ENCODE measurements at places on chromosomes 5 and 9.

- DNase-seq, result no peak
Measured at GRCh38 chr5:173832386-173832785, 55.8 kb upstream of the CPEB4 start.

GRCh38 chr9:28249424-28249823 lies 676.1 kb upstream of the C9orf72 start:
- DNase-seq, result no peak

- no peak for DNase-seq
Measured at GRCh38 chr9:91690540-91691249, 259.3 kb downstream of the ROR2 start.

DNA sequence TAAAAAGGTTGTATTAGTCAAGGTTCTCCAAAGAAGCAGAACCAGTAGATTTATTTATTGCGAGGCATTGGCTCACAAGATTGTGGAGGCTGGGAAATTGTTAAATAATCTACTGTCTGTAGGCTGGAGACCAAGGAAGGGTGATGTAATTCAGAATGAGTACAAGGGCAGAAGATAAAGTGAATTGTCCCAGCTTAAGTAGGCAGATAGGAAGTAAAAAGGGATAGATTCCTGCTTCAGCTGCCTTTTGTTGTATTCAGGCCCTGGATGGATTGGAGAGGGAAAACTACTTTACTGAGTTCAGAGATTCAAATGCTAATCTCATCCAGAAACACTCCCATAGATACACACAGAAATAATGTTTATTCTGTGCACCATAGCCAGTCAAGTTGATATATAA lies 301.1 kb downstream of the CYLC2 start:
- no peak for DNase-seq

DNA sequence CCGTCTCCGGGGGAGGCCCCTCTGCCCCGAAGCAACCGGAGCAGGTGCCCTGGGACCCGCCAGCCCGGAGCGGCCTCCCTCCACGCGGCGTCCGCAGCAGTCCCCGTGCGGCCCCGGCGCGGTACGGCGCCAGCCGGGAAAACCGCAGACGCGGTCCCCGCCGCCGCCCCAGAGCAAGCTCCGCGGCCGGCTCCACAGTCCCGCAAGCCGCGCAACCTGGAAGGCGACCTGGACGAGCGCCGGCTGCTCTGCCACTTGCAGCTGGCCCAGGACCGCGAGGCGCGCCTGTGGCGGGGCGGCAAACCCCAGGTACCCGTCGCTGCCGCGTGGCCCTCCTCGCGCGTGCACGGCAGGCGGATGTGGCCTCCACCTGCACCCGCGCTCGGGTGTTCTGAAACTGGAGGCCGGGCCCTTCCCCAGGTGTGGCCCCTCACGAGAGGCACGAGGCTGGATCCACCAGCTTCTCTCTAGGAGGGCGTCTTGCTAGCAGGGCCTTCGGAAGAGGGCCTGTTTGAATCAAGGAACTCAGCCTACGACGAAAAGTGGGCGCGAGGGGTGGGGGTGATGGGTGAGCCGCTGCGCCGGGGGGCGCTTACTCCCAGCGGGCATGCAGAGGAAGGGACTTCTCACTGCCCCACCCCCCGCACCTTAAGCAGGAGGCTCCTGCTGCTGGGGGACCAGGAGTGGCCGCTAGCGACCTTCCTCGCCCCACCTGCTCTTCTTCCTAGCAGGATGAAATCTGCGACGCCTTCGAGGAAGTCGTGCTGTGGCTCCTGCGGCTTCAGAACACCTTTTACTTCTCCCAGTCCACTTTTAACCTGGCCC lies 602 bp downstream of the CCNI2 start:
- no peak for DNase-seq

DNA sequence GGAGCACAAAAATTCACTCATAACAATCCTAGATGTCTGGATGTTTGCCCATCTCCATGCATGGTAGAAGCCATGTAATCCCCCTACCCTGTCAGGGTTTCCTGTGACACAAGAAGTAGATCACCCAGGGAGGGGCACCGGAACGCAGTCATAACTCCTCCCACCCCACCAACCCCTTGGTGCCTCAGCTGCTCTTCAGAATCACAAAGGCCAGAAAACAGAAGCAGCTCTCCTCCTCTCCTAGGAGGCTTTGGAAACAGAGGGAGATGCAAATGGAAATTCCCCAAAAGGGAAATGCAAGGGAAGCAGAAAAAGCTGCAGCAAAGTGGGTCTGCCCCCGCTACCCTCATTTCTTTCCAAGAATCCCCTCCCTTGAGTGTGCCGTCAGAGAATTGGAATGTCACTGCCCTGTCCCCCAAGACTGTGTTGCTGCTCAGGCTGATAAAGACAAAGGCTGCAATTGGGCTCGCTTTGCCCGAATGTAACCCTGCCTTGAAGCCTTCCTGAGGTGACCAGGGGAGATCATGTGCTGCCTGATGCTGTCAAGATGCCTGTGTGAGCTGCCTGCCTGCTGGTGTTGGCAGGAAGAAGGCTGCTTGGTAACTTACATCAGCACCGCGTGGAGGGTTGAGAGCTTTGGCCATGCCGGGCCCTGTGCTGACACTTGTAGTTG lies 65.5 kb upstream of the ABCA1 start:
- no peak for DNase-seq

- no peak for DNase-seq
Measured at GRCh38 chr9:91930475-91930874, 19.6 kb downstream of the ROR2 start.

DNA sequence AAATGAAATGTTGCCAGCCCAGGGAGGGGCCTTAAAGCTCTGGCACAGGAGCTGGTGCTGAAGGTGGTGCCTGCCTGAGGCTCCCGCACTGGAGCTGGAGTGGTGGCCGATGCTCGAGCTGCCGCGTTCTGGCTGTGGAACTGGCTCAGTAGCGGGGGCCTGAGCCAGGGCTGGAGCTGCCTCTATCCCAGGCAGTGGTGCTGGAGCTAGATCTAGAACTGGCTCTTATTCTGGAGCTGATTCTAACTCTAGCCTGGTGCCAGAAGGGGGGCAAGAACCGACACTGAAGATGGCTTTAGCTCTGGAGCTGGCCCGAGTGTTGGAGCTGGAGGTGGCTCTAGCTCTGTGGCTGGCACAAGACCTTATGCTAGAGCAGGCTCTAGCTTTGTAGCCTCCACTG lies 19.2 kb downstream of the OBP2B start:
- DNase-seq, result no peak

- DNase-seq, result no peak
Measured at GRCh38 chr5:124908581-124909451, 162.4 kb upstream of the ZNF608 start.

GRCh38 chr9:100578610-100579009 lies 731 bp downstream of the CAVIN4 start:
- DNase-seq, result no peak

DNA sequence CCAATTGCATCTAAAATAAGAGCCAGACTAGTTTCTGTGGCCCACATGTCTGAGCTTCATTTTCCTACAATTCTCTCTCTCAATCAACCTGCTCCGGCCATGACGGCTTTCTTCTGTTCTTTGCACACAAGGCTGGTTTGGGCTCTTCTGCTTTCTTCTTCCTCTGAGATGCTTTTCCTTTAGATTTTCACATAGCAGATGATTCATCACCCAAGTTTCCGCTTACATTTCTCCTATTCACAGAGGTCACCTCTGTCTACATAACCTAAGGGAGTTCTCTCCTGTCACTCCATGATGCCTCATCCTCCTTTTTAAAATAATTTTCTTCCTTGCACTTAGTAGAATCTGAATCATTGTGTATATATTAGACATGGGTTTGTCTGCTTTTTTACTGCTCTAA lies 334.6 kb upstream of the TUSC1 start:
- DNase-seq, result no peak

DNA sequence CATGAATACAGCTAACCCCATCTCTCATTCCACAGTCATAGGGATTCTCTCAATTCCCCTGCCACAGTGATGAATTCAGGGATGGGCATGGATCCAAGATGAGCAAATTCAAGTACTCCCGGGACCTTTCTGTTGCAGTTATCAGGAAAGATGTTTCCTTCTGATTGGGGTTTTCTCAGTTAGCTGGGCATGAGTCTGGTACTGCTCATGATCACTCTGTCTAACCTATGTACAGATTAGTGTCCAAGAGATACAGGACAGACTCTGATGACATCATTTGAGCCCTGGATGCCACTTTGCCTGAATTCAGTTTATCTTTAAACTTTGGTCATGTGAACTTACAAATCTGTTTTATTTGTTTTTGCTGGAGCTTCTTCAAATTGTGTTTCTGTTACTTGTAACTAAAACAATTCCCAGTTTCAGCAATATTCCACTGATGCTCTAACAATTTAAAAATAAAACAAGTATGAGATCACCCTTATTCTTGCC lies 257.7 kb upstream of the KLF9 start:
- DNase-seq, result no peak

DNA sequence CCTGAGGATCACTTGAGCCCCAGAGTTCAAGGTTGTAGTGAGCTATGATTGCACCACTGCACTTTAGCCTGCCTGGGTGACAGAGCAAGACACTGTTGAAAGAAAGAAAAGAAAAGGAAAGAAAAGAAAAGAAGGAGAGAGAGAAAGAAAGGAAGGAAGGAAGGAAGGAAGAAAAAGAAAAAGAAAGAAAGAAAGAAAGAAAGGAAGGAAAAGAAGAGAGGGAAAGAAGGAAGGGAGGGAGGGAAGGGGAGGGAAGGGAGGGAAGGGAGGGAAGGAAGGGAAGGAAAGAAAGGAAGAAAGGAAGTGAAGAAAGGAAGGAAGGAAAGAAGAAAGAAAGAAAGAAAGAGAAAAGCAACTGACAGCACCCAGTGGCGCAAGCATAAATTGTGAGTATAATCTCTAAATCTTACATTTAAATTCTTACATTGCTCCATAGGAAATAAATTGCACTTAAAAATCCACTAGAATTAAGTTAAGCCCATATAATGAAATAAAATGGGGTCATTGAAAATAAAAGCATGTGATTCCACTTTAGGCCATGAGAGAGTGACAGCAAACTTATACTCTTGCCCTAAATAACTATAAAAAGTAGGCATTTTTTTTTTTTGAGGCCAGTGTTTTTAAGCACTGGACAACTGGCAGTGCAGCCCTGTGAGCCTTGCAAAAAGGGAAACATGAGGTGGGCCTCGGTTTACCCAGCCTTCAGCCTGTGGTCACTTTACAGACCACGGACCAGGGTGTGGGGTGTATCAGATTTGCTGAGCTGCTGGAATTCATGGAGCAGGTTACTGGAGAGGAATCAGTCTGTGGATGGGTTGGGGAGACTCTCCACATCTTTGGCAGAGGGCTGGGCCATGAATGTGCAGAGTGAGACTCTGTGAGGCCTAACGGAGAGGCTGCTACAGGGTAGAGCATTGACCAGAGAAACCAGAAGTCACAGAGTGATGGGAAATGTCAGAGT lies 175.5 kb downstream of the TTLL11 start:
- no peak for DNase-seq

- peak; percentile 29 for DNase-seq
Measured at GRCh38 chr5:74272024-74272775, 368.3 kb downstream of the ENC1 start.

GRCh38 chr5:151585970-151586369 lies 5.2 kb downstream of the FAT2 start:
- DNase-seq, result no peak

DNA sequence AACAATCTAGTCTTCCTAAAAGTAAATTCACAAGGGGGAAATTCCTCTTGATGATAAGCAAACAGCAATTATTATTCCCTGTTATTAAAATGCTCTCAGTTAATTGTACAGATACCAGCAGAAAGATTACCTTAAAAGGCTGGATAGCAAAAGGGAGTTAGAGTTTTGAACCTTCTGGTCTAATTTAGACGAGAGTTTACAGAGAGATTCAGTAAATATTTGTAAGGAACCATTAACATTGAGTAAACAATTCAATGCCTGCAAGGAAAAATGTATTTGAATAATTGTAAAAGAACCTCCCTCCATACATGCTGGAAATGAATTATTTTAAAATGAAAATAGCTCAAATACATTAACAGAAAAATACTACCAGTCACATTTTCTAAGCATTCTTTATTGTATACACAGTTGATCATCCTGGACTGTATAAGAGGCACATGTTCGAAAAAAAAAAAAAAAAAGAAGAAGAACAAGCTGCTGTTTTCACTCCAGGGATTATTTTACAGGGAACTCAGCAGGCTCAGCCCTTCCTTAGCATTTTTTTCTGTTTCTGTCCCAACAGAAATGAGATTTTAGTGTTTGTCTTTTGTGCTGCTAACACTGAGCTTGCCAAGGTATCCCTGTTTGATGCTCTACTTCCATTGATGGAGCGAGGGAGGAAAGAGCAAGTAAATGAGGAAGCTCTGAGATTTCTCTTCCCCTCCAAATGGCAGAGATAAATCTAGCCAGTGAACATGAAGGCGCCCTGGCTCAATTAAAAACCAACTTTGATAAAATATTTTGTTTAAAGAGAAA lies 141.1 kb downstream of the ENC1 start:
- no peak for DNase-seq

DNA sequence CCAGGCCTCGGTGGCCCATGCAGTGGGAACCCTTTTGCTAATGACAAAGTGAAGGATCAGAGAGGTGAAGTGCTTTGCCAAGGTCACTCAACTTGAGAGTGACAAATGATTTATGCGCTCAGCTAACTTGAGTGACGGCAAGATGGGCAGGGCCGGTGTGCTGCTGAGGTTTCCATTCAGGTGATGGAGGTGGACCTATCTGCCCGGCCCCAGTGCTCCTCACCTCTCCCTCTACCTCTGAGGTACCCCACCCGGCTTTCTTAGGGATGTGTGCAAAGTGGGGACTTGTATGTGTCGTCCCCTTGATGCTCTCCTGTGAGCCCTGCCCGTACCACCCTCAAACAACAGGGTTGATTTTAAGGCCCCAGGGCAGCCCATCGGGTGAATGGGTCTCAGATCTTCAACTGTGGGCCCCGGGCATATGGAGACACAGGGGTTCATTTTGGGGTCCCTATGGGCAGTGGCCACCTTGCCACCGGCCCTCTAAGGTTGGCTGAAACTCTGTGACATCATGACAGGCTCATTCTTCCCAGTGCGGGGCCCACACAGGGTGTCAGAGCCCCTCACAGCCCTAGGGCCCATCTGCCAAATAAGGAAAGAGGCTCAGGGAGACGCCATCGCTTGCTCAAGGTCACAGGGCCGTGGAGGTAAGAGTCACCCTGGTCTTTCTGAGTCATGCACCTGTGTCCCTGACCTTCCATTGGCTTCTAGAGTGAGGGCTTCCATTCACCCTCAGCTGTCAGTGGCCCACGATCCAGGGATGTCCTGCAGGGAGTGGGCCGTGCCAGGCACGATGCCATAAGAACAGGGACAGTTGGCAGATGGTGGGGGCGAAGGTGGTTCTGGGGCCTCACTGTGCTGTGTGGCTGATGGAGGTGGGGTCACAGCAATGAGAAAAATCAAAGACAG lies 170.6 kb upstream of the MVB12B start:
- DNase-seq, result no peak

- DNase-seq, result no peak
Measured at GRCh38 chr9:1416261-1416660, 366.1 kb downstream of the DMRT2 start.

- no peak for DNase-seq
Measured at GRCh38 chr9:129501771-129502319, 119.1 kb downstream of the C9orf50 start.
